ENCODE measurements at places on chromosomes 4 and X.

- no peak for DNase-seq
Measured at GRCh38 chr4:24024605-24025004, 134.8 kb upstream of the PPARGC1A start.

DNA sequence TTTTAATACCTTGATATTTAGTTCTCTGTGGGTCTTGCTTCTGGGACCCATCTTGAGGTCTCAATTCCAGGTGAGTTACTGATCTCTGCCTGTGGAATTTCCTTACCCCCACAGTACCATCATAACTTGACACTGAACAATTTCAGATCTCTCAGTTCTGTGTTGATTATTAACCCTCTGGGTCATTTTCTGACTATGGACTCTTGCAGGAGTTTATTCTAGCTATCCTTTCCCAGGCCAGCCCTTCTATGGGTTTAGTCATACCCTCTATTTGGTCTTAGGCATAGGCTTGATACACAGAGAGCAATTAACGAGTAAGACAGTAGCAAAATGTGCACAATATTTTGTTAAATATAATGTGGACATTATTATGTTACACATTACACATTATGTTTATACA, 3.7 kb upstream of the SPARCL1 start:
- DNase-seq: no peak

GRCh38 chr4:3340700-3341083, 47.9 kb downstream of the RGS12 start:
- DNase-seq: no peak

DNA sequence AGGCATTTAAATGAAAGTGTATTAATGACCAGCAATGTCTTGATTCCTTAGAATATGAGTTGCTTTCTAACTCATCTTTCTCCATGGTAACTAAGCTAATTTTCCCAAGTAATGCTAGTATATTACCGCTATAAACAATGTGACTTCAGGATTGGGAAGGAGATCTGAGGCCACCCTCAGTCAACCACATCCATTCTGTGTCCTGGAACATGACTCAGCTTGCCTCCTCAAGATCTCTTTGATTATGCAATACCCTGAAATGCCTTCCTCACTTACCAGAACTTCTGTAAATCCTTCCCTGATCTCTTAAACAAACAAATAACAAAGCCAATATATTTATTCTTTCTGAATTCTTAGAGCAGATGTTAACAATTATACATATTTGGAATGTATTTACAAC, 1495.5 kb downstream of the PCDH18 start:
- DNase-seq: no peak

DNA sequence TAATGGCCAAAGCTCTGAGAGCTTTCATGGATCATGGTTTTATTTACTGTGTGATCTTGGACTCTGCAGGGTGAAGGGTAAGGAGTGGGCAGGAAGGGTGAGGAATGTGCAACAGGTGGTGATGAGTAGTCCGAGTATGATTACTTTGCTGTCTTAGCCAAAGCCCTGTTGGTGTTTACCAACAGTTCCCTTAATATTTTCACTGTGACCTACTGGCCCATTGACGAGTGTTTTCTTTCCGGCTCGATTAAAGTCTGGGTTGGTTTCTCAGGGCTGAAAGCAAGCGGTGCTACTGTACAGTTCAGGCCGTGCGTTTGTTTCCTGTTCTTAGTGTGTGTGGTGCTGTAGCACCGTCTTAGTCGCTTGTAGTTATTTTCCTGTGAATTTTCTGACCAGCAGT, 2.6 kb downstream of the ARHGAP24 start:
- DNase-seq: no peak

DNA sequence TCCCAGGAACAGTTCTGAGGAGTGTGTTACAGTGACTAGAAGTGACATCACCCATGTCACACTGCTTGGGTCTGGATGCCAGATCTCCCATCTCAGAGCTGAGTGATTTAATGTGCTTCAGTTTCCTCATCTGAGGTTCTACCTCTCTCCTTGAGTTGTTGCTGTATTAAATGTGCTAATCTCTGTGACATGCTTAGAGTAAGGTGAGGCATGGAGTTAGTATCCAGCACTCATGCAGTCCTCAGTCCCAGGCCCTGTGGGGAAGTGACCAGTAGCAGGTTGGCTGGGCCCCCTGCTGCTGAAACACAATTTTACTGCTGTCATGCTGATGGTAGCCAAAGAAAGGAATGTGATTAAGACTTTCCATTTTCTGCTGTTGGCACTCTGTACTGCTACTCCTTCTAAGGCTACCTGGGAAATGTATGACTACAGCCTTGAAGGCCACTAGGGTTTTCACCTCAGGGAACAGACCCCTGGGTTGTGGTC, 639.6 kb downstream of the MID1IP1 start:
- DNase-seq: no peak

DNA sequence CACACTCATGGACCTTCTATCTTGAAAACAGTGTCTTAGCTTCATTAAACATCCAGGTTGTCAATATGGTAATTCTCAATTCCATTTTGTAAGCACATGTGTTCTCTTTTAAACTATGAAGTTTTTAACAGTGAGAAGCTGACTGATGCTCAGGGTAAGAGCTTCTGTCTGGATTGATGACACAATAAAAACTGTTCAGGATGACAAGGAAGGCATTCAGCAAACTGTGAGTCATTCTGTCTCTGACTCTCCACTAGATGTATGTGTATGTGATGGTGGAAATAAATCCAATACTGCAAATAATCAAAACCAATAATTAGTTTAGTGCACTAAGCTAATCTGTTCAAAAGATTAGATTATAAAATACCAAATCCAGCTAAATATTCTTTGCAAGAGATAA, 115.3 kb upstream of the ARX start:
- DNase-seq: no peak

GRCh38 chr4:145815626-145816025, 123.0 kb downstream of the ZNF827 start:
- DNase-seq: no peak

DNA sequence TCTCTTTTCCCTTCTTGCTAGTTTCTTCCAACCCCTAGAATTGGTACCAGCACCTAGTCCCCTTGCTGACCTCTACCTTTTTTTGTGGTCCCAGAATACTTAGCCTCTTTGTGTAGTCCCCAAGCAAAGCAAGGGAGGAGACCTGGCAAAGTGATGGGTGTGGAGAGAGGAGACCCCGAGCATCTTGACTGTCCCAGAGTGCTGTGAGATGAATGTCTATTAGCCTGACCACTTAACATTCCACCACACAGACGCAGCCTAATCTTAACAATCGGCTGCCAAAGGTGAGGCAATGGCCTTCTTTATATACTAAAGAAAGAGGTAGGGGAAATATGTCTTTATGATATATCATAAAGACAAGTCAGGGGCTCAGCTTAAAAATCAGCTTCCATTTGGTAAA, 55.9 kb downstream of the TRIM2 start:
- DNase-seq: no peak

GRCh38 chr4:112448306-112449132, 67.5 kb downstream of the NEUROG2 start:
- no peak for DNase-seq

GRCh38 chr4:82517043-82517442, 44.7 kb downstream of the TMEM150C start:
- DNase-seq: no peak

- no peak for DNase-seq
Measured at GRCh38 chrX:10926891-10927290, 184.2 kb upstream of the HCCS start.

- DNase-seq: no peak
Measured at GRCh38 chr4:1777822-1778641, 15.1 kb upstream of the FGFR3 start.

GRCh38 chr4:26217961-26218676, 102.7 kb upstream of the RBPJ start:
- DNase-seq: no peak

DNA sequence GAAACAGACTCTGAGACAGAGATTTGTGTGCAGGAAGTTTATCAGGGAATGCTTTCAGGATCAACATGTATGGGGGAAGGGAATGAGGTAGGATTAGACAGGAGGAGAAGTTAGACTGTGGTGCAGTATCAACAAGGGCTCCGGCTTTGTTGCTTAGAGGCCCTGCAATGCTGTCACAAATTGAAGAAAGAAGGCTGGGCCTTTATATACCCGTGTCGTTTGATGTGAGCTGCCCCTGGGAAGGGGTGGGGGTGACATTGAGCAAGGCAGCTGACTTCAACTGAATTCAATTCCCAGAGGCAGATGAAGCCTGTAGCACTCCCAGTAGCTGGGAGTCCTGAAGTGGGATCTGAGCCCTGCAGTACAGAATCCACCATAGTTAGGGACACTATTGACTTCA, 29.5 kb upstream of the USP9X start:
- DNase-seq: no peak

DNA sequence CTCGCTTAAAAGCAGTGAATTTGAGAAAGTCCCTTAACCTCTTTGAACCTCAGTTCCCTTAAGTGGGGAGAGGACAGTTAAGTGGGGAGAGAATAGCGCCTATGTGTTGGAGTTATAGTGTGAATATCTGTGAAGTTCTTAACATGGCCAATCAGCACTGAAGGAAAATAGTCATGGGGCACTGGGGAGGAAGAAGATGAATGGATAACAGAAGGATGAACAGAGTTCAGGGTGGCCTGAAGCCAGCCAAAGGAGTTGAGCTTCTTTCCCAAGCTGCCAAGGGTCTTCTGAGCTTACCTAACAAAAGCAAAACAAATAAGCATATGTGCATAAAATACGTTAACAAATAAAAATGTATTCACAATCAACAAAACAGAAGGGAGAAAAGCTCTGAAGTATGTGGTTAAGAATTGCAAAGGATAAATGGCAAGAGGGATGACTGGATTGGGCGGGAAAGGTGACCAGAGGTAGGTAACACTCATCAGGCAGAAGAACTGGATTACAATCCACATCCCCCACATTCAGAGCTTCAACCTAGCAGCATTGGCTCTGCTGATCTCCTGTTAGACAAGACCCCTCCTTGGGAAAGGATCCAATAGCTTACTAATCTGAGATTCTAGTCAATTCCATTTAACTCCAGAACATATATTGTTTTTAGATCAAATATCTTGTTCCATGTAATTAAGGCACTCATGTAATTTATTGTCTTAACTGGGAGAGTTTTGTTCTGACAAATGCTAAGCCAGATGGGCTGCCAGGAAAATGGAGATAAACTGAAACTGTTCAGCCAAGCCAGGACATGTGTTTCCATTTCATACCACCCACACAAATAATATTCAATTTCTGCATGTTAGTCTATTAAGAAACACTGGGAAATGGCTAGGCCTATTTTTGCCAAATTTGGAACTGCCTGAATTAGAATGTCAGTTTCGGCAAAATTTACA, 221.2 kb downstream of the LDB2 start:
- no peak for DNase-seq

DNA sequence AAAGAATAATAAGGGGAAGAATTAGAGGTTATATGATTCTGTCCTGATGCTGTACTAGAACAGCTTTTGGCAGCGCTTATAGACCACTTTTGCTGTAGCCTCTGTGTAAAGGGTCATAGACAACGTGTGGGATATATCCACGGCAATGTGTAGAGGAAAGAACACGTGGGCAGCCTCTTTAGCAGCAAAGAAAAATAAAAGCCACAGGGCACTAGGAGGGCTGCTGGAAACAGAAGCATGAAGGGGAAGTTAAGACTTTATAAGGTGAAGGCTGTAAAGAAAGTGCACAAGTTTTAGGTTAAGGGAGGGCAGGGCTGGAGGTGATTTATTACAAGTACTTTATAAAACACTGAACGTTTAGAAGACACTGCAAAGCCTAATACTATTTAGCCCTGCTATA, 20.1 kb upstream of the PHEX start:
- DNase-seq: no peak

DNA sequence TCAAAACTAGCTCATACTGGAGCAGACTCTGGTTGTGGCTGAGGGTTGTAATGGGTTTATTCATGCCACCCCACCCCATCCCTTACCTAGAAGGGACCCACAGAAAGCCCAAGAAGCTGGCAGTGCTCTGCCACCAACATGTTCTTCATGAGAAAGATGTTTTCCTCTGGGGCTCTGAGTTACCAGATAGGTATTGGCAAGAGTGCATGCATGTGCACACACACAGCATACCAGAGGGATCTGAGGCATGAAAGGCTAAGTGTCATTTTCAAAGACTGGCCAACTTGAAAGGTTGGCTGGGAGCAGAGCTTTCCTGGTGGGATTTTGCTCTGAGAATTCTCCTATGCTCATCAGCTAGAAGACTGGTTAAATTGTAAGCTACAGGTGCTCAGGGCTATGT, 65.2 kb downstream of the PHOX2B start:
- DNase-seq: no peak

- DNase-seq: no peak
Measured at GRCh38 chr4:37601531-37601930, 84.6 kb downstream of the RELL1 start.

GRCh38 chrX:154051201-154051810, 31.6 kb upstream of the IRAK1 start:
- peak; percentile 68 for DNase-seq

DNA sequence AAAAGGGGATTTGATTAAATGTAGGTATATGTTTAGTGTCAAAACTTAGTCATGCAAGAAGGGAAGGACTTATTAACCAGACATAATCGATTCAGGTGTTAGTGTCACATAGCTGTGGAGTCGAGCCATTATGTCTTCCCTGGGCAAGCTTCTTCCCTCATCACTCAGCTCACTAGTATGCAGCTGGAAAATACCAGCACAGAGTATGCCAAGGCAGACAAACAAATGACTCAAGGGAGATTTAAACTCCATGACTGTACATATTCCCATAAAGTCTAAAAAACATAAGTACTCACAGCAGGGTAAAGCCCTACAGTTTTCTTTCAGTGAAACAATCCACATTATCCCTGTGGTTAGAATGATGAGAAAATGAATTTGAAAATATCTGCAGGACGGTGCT, 304.5 kb downstream of the CBLL2 start:
- DNase-seq: no peak

DNA sequence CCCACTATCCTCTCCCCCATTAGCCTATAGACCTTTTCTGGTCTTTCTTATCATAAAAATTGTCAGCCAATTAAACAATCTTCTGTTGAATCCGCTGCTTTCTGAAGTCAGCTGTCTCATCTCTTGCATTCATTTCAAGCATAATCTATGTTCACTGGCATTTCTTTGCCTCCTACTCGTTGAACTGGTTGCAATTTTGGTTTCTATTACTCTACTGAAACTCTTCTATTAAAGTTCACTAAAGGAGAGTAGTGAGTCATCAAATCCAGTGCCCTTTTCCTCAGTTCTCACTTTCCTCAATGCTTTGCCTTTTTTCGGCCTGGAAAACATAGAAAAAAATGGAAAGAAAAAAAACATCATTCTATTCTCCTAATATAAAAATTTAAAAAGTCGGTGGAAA, 23.9 kb upstream of the CXCL13 start:
- DNase-seq: no peak

- no peak for DNase-seq
Measured at GRCh38 chrX:48816014-48816810, 10.1 kb upstream of the ERAS start.
